ENCODE measurements at places on chromosomes 16 and 17.

DNA sequence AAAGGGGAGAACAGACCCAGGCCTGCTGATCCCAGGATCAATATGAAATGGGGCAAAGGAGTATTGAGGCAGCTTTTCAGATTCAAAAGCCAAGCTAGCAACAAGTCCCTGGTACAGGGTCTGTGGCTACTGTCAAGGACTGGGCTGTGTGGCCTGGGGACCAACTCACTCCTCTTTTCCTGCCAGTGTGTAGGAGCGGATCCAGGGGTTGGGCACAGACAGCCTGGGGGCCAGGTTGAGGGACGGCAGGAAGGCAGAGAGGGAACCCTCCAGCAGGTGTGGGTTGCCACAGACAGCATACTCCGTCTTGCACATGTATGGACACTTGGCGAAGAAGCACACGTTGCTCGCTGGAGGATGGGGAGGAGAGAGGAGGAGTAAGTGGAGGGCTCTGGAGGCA lies 29.6 kb downstream of the PRKAR1A start:
- DNase-seq = no peak

- DNase-seq = no peak
Observed at GRCh38 chr16:72474501-72475123, 302.7 kb upstream of the PMFBP1 start.

DNA sequence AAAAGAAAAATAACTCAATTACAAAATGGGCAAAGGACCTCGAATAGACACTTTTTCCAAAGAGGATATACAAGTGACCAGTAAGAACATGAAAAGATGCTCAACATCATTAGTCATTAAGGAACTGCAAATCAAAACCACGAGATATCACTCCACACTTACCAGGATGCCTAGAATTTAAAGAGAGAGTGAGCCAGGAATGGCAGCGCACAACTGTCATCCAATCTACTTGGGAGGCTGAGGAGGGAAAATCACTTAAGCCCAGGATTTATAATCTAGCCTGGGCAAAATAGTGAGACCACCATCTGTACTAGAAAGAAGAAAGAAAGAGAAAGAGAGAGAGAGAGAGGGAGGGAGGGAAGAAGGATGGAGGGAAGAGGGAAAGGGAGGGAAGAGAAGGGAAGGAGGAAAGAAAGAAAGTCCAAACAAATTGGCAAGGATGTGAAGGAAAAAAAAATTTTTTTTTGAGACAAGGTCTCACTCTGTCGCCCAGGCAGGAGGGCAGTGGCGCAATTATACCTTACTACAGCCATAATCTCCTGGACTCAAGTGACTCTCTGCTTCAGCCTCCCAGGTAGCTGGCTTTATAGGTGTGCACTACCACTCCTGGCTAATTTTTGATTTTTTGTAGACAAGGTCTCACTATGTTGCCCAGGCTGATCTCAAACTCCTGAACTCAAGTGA lies 22.6 kb downstream of the TBX2 start:
- no peak for DNase-seq

- DNase-seq = no peak
Observed at GRCh38 chr17:49637050-49637449, 40.8 kb downstream of the SPOP start.

DNA sequence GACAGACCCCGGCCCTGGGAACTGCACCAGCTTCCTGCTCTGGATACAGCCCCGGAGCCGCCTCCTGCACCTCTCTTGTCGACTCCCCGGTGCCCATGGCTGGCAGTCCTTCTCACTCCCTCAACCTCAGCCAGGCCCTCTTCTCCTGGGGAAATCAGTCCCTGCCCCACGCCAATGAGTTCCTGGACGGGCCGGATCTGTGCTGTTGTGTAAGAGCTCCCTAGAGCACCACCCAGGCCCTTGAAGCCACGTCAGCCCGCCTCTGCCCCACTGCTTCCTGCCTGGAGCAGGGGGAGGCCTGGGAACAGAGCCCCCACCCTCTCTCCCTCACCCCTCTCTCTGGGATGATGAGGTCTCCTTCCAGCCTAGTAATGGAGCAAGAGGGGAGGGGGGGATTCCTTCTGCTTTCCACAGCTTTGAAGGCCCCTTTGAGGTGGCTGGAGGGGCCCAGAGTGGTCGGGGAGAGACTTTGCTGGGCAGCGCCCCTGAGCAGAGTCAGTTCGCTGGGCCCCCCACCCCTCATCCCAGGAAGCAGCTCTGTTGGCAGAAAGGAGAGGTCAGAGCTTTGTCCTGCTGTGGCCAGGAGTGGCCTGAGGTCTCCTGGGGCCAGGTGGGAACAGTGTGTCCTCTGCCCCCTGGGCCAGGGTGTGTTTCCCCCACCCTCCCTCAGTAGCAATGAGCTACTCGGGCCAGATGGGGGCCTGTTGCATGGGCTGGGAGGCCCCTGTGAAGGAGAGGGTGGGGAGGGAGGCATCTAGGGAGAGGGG lies 3.8 kb downstream of the PRR29 start:
- no peak for DNase-seq

- no peak for DNase-seq
Observed at GRCh38 chr16:6032438-6032837, 934.8 kb upstream of the EEF2KMT start.

GRCh38 chr17:44959821-44960531 lies 8.1 kb downstream of the C1QL1 start:
- DNase-seq = no peak

- DNase-seq = no peak
Observed at GRCh38 chr17:79132271-79133064, 57.8 kb downstream of the ENGASE start.

DNA sequence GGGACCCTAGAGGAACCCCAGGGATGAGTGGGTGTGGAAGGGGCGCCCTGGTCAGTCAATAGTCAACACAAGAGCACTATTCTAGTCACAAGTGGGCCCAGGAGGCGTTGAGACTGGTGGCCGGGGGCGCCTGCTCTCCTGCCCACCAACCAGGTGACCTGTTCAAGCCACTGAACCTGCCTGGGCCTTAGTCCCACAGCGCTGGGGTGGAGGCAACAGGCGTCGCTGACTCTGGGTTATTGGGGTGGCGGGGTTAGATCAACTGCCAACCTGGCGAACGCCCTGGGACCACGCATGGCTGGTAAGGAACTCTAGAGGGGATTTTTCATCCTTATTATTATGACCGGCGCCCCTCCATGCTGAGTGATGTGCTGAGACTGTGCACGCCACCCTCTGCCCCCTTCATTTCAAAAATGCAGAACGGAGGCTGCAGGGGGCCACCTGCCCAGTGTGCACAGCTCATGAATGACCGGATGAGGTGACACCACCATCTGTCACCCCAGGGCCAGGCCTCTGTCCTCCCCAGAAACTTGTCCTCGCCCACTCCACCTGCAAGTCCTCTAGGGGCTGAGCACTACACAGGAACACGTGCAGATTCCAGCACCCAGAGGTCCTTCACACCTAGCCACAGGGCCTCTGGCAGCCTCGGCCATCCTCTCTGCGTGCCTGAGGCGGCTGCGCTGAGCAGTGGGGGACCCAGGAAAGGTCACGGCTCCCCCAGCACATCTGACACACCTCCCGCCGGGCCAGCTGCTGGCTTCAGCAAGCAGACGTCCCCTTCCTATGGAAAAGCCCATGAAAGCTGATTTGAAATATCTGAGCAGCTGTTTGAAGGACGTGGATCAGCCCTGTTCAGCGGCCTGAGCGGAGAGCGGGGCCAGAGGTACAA lies 51.6 kb upstream of the DNAH17 start:
- DNase-seq = no peak

- no peak for DNase-seq
Observed at GRCh38 chr16:80519189-80519588, 21.6 kb upstream of the DYNLRB2 start.

GRCh38 chr17:41653892-41654677 lies 29.7 kb upstream of the KRT17 start:
- no peak for DNase-seq

DNA sequence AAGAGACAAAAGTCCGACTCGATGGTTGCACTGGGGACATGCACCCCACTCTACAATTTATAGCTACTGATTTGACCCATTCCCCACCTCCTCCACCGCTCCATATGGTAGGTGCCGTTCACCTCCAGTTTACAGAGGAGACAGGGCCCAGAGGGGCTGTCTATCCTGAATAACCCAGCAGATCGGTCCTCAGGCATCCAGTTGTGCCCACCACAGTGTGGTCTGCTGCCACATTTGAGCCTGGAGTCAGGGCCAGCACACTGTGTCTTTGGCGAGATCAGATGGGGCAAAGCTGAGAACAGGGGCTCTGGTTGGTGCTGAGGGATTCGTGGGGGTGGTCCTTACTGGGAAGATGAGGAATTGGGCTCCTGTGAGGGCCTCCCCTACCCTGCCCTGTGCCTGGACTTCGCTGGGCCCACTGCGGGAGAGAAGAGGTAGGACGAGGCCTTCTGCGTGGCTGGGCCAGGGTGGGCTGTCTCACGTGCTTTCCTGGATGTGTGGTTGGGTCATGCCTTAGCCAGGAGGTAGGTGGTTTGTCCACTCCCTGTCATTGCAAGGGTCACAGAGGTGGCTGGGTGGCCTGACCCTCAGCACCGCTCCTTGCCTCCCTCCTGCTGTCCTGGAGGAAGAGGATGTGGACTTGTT lies 2.8 kb downstream of the ADCY7 start:
- no peak for DNase-seq

DNA sequence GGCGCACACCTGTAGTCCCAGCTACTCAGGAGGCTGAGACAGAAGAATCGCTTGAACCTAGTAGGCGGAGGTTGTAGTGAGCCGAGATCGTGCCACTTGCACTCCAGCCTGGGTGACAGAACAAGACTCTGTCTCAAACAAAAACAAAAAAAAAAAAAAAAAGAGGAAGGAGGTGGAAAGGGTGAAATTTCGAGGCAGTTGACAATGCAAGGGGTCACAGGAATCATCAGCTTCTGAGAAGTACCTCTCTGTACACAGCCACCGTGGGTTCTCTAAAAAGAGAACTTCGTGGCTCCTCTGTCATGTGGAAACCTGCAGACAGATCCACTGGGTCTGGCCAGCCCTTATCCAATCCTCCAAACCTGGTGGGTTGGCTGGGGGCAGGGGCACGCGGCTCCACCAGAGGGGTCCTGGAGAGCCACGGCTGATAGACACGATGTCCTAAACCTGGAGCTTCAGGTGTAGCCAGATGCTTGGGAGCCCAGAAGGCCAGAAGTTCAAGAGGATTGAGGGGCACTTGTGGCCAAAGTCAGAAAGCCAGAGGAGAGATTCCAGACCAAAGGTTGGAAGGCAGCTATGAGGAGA lies 540 bp upstream of the CD300LF start:
- DNase-seq = no peak

DNA sequence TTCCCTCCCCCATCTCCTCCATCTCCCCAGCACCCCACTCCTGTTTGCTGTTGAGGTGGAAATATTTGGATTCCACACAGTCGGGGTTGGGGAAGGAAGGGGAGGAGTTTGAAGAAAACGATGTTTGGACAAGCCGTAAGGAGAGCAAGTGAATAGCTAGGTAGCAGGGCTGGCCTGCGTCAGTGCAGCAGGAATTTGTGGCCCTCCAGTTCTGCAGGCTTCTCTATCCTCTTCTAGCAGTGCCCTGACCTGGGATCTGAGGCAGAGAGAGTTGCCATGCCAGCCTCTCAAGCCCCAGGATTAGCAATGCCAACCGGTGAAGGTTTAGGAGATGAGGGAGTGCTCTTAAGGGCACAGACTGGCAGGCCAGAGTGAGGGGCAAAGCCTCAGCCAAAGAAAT lies 12.5 kb downstream of the TLCD2 start:
- DNase-seq = no peak

- DNase-seq = no peak
Observed at GRCh38 chr16:58411736-58412614, 19.7 kb downstream of the GINS3 start.

GRCh38 chr16:28824717-28824973 lies 1.8 kb downstream of the ATXN2L start:
- DNase-seq = no peak
